ENCODE measurements at places on chromosomes 2 and 18. TPM values are rescaled to one million over a fixed set of nuclear protein-coding genes. Genes with fewer than 3 reads are reported as not detected.
A peak's percentile ranks its signal among the peaks of the same experiment; 100 is the strongest.

DNA sequence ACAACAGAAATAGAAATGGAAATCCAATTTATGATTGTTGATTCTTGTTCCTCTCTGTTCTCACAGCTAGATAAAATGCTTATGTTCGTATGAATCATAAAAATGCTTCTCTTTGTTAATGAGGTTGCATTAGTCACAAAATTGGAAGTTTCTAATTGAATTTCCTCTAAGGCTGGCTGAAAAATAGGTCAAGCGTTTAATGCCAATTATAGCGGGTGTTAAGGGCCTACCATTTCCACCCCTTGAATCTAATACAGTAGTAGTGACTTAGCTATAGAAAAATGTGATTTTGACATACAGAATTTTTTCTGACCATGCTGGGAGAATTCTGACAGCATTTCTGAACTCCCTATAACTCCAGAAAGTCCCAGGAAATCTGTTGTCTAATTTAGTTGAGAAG is 107.1 kb downstream of the TTN start:
- H3K4me3 ChIP-seq = no peak overlapping the region
- H3K27me3 ChIP-seq = no peaks in the 10 kb centered on the region
- DNase-seq = no peak
- H3K4me1 ChIP-seq = no peaks in the 10 kb centered on the region
- no peaks in the 10 kb centered on the region for H3K36me3 ChIP-seq
- no peak overlapping the region for H3K27ac ChIP-seq

- peak overlapping the region; percentile 76 for H3K27ac ChIP-seq
- no peak overlapping the region for H3K4me3 ChIP-seq
- DNase-seq = peak; percentile 21
- no peaks in the 10 kb centered on the region for H3K36me3 ChIP-seq
- H3K4me1 ChIP-seq = peaks cover 32% of the 10 kb centered on the region
These were observed 54.8 kb downstream of the LAMA1 start for GRCh38 chr18:7062811-7063210.

Gene PLEK
- total RNA-seq = 0.93 TPM

GRCh38 chr2:175234153-175234552 is 52.6 kb upstream of the ATP5MC3 start:
- H3K27ac ChIP-seq = peak overlapping the region; percentile 56
- no peak overlapping the region for H3K4me3 ChIP-seq
- no peaks in the 10 kb centered on the region for H3K27me3 ChIP-seq
- H3K4me1 ChIP-seq = peaks cover 12% of the 10 kb centered on the region
- H3K36me3 ChIP-seq = no peaks in the 10 kb centered on the region

DNA sequence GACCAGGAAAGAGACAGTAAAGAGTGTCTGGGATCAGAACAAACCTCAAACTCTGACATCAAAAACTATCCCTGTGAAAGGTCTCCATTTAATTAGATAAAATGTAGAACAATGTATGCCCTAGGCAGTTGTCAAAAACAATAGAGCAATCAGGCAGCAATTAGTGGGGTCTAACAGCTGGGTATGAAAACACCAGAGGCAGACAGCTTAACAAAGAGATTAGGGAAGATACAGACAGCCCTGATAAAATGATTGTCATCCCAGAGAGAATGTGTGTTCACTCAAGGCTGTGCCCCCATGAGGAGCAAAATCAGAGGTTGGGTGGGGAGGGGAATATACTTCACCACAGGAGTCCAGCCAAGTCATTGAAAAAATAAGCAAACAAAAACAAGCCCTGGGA is 50.0 kb downstream of the INPP4A start:
- no peak for DNase-seq
- H3K4me3 ChIP-seq = no peak overlapping the region
- no peaks in the 10 kb centered on the region for H3K4me1 ChIP-seq
- H3K27ac ChIP-seq = no peak overlapping the region

DNA sequence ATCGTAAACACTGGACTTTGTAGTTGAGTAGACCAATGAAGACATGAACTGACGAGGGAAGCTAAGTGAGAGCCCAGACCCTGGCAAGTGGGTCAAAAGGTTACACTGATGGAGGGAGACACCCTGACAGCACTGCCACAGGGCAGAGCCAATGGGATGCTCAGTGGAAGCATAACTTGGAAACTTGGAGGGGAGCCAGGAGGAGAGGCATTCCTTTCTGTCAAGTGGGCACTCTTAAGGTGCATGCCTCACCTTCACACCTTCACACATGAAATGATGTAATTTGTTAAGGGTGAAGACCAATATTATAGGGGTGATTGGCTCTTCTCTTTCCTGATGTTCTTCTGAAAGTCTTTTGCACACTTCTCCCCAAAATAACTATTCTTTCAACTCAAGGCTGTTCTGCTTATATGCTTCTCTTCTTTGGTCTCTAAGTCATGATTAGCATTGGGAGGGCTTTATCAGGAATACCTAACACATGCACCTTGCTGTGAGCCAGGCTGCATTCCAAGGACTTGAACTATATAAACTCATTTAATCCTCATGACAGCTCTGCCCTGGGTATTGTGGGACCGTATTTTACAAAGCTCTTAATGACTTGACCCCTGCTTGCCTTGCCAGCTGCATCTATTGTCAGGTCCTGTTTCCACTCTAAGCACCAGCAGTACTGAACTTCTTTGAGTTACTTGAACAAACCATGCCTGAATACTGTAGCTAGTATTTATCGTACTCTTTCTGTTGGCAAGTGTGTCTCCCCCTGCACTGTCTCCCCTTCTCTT is 19.0 kb downstream of the RPL37A start:
- no peaks in the 10 kb centered on the region for H3K27me3 ChIP-seq
- no peaks in the 10 kb centered on the region for H3K36me3 ChIP-seq
- no peak overlapping the region for H3K4me3 ChIP-seq
- H3K4me1 ChIP-seq = no peaks in the 10 kb centered on the region
- DNase-seq = no peak
- H3K27ac ChIP-seq = no peak overlapping the region

DNA sequence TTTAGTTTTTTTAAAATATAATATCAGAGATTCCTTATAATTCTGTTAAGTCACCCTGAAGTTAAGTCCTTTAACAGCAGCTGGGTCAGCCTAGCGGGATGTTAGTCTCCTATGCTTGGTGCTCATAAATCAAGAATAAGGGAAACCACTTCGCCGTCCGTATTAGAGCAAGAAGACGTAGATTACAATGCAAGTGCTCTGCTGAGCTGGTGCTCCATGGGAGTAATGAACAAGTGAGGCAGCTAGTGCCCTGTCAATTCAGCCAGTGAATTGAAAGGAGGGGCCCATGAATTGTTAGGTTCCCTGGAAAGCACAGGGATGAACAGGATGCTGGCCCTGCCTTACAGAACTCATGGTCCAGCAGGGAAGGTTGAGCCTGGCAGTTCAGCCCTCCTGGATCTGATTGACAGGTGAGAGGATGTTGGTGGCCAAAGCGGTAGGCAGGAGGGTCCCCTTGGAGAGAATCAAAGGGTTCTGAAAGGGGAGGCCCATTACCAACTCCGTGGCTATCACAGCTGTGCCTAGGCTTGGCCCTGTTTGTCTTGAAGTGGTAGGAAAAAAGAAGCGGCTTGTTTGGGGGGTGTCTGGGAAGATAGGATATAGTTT is 30.8 kb downstream of the PLB1 start:
- H3K27me3 ChIP-seq = no peaks in the 10 kb centered on the region
- H3K4me1 ChIP-seq = peaks cover 10% of the 10 kb centered on the region
- H3K36me3 ChIP-seq = no peaks in the 10 kb centered on the region
- no peak overlapping the region for H3K4me3 ChIP-seq

DNA sequence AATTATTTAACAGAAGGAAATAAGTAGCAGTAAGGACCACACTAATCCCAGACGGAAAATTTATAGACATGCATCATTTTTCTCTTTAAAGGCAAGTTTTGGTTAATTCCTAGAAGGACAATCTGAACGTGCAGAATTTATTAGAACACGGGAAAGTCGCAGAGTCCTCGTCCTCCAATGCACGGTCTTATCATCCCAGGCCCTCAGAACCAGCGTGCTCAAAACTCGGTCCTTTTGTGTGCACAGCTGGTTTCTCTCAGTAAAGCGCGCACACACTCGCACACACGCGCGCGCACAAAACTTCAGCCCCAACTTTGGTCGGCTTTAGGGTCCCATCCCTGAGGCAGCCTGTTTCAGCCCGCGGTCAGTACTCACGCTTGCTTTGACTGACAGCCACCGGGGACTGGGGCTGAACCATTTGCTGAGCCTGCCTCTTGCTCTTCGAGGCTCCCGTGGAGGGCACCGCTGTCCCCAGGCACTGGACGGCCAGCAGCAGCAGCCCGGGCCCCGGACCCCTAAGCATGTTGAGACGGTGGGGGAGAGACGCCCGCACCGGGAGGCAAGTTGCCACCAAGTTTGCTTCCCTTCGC is 493 bp downstream of the FN1 start:
- H3K4me1 ChIP-seq = peaks cover 31% of the 10 kb centered on the region
- no peaks in the 10 kb centered on the region for H3K36me3 ChIP-seq
- H3K4me3 ChIP-seq = peak overlapping the region; percentile 61
- peak; percentile 65 for DNase-seq
- peak overlapping the region; percentile 86 for H3K27ac ChIP-seq
- no peaks in the 10 kb centered on the region for H3K27me3 ChIP-seq

- H3K36me3 ChIP-seq = no peaks in the 10 kb centered on the region
- no peaks in the 10 kb centered on the region for H3K4me1 ChIP-seq
- H3K27ac ChIP-seq = no peak overlapping the region
- DNase-seq = no peak
- no peak overlapping the region for H3K4me3 ChIP-seq
These were observed 17.4 kb downstream of the KCNH7 start for GRCh38 chr2:162821176-162821575.

- no peak overlapping the region for H3K4me3 ChIP-seq
- no peak for DNase-seq
- H3K4me1 ChIP-seq = no peaks in the 10 kb centered on the region
- no peaks in the 10 kb centered on the region for H3K36me3 ChIP-seq
These were observed 13.3 kb downstream of the RAB1A start for GRCh38 chr2:65116645-65117044.

DNA sequence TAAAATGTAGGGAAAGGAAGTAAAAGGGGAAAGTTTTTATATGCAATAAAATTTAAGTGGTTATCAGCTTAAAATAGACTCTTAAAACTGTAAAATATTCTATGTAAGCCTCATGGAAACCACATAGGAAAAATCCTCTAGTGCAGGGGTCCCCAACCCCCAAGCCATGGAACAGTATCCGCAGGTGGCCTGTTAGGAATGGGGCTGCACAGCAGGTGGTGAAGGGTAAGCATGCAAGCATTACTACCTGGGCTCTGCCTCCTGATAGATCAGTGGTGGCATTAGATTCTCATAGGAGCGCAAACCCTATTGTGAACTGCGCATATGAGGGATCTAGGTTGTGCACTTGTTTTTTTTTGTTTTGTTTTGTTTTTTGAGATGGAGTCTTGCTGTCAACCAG is 1409.3 kb upstream of the CDH2 start:
- DNase-seq = no peak
- no peaks in the 10 kb centered on the region for H3K36me3 ChIP-seq
- H3K27me3 ChIP-seq = no peaks in the 10 kb centered on the region
- no peak overlapping the region for H3K27ac ChIP-seq
- H3K4me1 ChIP-seq = no peaks in the 10 kb centered on the region
- H3K4me3 ChIP-seq = no peak overlapping the region

Gene ATP6V1C2
- total RNA-seq = 0.32 TPM

- no peak overlapping the region for H3K27ac ChIP-seq
- H3K27me3 ChIP-seq = no peaks in the 10 kb centered on the region
- no peak overlapping the region for H3K4me3 ChIP-seq
- no peaks in the 10 kb centered on the region for H3K4me1 ChIP-seq
These were observed 122.0 kb upstream of the APCDD1 start for GRCh38 chr18:10332452-10332851.

DNA sequence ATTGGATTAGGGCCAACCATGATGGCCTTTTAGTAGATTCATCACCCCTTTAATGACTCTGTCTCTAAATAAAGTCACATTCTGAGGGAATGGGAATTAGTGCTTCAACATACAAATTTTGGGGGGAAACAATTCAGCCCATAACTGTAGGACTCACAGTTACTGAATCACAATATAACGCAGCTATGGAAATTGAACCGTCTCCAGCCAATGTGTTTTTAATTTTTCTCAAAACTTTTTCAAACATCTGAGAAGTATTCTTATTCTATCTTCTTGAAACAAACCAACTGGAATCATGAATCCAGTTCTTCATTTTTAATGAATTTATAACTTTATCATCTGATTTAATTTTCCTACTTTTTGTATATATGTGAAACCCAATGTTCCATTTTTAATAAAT is 373.1 kb upstream of the SYT4 start:
- no peak for DNase-seq
- no peaks in the 10 kb centered on the region for H3K4me1 ChIP-seq
- no peak overlapping the region for H3K4me3 ChIP-seq
- no peaks in the 10 kb centered on the region for H3K36me3 ChIP-seq

All from hepatocyte (in vitro differentiated cells).